Kidney epithelial cell (primary cell): ENCODE measurements at places on chromosomes 2 and 18.

DNA sequence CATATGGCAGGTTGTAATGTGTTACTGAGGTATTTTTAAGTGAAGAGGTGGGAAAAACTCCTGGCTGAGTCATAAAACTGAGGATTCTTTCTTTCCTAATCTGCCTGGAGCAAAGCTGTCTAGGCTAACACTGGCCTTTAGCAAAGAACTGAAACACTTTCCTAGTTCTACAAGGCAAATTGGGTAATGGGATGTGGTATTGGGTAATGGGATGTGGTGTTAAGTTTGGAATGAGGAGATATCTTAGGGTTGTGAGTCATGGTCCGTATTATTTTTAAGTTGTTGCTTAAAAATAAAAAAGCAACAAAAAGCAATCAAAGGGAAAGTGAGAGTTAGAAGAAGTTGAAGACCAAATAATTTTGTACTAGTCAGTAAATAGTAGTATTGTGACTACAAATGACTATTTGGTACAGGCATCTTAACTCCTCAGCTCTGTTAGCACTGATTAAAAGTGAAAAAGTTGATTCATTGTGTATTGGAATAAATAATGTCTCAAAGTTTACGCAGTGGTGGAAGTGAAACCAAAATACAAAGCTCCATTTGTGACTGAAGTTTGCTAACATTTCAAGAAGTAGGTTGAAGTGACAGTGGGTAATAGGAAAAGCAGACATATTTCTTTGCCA, 216.8 kb downstream of the CAMKMT start:
- no peak for DNase-seq

GRCh38 chr2:190802626-190803209, 77.9 kb upstream of the GLS start:
- DNase-seq: no peak

GRCh38 chr18:23066504-23067039, 68.7 kb upstream of the CABLES1 start:
- DNase-seq: no peak

DNA sequence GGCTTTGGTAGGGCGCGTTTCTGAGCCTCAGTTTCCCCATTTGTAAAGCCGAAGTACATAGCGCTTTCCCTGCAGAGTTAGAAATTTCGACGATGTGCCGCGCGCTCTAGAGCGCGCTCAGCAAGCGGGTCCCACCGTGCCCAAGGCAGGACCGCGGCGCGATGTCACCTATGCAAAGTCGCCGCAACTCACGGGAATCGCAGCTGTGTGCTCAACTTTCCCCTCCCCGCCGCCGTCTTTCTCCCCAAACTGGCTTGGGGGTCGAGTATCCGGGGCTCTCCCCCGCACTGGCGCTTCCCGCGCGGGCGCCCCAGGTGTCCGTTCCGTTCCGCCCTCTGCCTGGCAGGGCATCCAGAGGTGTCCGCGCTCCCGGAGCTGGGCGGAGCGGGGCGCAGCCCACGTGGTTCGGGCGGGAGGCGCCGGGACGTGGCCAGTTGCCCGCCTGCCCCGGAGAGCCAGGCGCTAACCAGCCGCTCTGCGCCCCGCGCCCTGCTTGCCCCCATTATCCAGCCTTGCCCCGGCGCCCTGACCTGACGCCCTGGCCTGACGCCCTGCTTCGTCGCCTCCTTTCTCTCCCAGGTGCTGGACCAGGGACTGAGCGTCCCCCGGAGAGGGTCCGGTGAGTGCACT, at the start of gene MLPH:
MLPH (plus strand) TSS at position 433 of the 630 bp plus-strand sequence. CDS start 6,176 bp downstream, outside the sequence.
- DNase-seq: no peak

- DNase-seq: no peak
These were observed 46.3 kb downstream of the PPP1R1C start for GRCh38 chr2:182031956-182032355.

DNA sequence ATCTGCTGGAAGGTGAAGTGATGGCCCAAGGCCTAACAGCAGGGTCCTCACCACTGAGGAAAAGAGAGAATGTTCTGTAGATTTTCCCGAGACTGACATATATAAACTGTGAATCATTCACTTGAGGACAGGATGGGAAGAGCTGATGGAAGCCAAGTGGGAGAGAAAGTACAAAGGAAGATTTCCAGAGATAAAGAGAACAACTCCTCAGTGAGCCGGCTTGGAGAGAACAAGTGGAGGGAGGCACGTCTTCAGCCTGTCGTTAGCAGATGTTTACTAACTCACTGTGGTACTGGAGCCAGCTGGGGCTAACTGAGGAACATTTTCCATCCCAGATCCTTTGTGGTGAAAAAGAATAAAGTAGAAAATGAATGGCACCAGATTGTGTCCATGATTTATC, 552.9 kb upstream of the TNP1 start:
- DNase-seq: no peak

GRCh38 chr2:57177176-57177575, 869.4 kb upstream of the VRK2 start:
- DNase-seq: no peak

- DNase-seq: no peak
These were observed 80.3 kb downstream of the DYNAP start for GRCh38 chr18:54671291-54671881.

GRCh38 chr18:46950064-46950656, 32.8 kb downstream of the KATNAL2 start:
- DNase-seq: no peak

GRCh38 chr18:48996901-48997463, 46.2 kb upstream of the SMAD7 start:
- DNase-seq: peak; percentile 75

GRCh38 chr18:48504819-48505218, 34.0 kb upstream of the CTIF start:
- DNase-seq: no peak

- DNase-seq: no peak
These were observed 3.1 kb downstream of the DLX1 start for GRCh38 chr2:172088245-172089004.

- no peak for DNase-seq
These were observed 222.9 kb downstream of the GALR1 start for GRCh38 chr18:77472509-77472908.

DNA sequence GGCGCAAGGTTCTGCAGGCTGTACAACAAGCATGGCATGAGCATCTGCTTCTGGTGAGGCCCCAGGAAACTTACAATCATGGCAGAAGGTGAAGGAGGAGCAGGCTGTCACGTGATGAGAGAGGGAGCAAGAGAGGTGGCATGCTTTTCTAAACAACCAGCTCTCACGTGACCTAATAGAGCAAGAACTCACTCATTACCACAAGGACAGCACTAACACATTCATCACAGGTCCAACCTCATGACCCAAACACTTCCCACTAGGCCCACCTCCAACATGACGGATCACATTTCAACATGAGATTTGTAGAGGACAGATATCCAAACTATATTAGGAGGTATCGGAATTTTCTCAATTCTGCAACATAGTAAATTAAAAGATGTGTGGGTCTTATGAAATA, 108.8 kb upstream of the DLX2 start:
- no peak for DNase-seq

GRCh38 chr2:163808406-163808805, 72.6 kb upstream of the FIGN start:
- no peak for DNase-seq

GRCh38 chr2:140383781-140384180, 1603.6 kb upstream of the NXPH2 start:
- DNase-seq: no peak

GRCh38 chr2:142030735-142031134, 100.1 kb downstream of the LRP1B start:
- DNase-seq: no peak

- no peak for DNase-seq
These were observed 47.1 kb downstream of the HDAC4 start for GRCh38 chr2:239353692-239354091.

GRCh38 chr2:205267323-205267722, 415.0 kb upstream of the NRP2 start:
- DNase-seq: no peak

DNA sequence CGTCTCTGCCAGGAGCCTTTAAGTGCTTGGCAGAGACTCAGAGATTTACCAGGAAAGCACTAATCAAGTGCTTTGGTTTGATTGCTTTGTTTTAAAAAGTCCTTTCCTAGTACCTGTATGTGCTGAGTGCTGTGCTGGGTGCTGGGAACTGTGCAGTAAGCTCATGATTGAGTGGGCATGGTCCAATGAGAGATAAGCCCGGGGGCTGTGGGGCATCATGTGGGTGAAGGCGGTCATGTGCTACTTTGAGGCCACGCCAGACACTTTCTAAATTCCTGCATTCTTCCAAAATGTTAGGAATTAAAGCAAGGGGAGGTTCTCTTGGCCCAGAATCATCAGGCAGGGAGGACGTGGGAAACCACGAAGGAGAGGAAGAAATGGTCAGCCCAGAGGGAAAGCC, 109.0 kb downstream of the ACAA2 start:
- no peak for DNase-seq

GRCh38 chr2:118049816-118050140, 35.9 kb upstream of the CCDC93 start:
- no peak for DNase-seq

GRCh38 chr2:19839438-19839837, 62.3 kb downstream of the TTC32 start:
- no peak for DNase-seq

DNA sequence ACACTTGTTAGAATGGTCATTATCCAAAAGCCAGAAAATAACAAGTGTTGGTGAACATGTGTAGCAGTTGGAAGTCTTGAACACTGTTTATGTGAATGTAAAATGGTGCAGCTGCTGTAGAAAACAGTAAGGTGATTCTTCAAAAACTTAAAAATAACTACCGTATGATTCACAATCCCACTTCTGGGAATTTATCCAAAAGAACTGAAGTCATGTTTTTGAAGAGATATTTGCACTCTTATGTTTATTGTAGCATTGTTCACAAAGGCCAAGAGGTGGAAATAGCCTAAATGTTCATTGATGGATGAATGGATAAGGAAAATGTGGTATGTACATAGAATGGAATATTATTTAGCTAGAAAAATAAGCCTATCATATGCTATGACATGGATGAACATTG, 6.3 kb upstream of the SPP2 start:
- no peak for DNase-seq

- DNase-seq: no peak
These were observed 24.5 kb downstream of the SIGLEC15 start for GRCh38 chr18:45850021-45850420.

- peak; percentile 97 for DNase-seq
These were observed 146.1 kb downstream of the HAUS1 start for GRCh38 chr18:46250084-46250811.

DNA sequence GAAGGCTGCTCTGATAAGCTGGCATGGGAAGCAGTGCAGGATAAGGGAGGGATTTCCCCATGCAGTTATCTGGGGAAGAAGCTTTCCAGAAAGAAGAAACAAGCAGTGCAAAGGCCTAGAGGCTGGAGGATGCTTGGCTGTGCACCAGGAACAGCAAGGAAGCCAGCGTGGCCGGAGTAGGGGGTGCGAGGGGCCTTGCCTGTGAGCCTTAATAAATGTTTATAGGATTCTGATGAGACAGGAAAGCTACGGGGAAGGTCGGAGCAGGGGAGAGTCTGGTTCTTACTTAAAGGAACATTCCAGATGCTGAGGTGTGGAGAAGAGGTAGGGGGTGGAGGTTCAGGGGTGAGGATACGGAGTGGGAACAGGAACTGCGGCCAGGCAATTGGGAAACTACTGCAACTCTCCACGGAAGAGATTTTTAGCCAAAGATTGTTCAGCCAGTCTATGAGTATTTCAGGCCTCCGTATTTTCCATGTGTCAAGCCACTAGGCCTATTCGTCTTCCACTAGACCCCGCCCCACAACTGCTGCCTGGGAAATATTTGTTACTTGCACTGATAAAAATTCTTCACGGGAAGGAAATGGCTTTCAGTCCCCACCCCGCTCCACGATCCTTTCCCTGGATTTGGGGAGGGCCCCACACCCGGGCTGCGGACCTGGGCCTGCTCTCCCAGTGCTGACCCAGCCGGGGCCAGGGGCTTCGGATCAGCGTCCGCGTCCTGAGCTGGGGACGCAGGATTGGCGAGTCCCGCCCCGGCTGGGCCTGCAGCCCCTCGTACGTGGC, 516 bp downstream of the EIF2AK2 start:
- DNase-seq: no peak

DNA sequence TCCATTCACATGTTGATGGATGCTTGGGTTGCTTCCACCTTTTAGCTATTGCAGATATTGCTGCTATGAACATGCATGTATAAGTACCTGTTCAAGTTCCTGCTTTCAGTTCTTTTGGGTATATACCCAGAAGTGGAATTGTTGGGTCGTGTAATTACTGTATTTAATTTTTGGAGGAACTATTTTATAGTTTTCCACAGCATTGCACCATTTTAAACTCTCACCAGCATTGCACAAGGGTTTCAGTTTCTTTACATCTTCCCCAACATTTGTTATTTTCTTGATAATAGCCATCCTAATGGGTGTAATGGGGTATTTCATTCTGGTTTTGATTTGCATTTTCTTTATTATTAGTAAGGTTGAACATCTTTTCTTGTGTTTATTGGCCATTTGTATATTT, 16.0 kb downstream of the ACTR3 start:
- DNase-seq: no peak

GRCh38 chr2:17763641-17764333, 9.8 kb downstream of the GEN1 start:
- no peak for DNase-seq

DNA sequence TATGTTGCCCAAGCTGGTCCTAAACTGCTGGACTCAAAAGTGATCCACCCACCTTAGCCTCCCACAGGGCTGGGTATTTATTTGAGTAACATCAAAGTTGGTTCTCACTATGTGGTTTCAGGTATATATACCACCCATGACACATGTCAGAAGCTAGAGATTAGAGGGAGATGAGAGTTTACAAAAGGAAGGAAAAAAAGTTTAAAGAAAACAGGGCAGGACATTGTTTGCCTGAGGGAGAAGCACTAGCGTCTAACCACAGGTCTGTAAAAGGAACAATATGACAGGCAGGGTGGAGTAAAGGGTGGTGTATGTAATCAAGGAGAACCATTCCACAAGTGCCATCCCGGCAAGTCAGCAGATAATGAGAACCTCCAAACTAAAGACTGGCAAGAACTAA, 8.5 kb downstream of the CEP76 start:
- DNase-seq: no peak

GRCh38 chr18:66508937-66509336, 95.0 kb downstream of the CDH19 start:
- no peak for DNase-seq

DNA sequence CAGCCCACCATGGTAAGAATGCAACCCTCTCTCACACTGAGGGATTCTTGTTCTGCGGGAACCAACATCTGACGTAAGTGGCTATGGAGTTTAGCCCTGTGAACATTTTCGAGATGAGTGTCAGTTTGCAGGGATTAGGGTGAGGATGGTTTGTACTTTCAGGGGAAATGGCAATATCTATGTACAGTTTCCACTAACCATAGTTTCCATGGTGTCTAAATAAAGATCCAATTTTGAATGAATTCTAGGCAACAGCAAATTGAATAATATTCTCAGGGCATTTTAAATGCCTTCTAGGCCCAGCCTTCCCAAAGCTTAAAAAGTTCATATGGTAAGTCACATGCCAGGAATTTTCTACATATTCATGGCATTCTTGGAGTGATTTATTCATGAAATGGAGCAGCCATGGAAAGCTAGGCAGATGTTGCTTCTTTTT, 105.4 kb upstream of the MMADHC start:
- no peak for DNase-seq
